ENCODE measurements at places on chromosomes 3 and 15.
A peak's percentile ranks its signal among the peaks of the same experiment; 100 is the strongest.

DNA sequence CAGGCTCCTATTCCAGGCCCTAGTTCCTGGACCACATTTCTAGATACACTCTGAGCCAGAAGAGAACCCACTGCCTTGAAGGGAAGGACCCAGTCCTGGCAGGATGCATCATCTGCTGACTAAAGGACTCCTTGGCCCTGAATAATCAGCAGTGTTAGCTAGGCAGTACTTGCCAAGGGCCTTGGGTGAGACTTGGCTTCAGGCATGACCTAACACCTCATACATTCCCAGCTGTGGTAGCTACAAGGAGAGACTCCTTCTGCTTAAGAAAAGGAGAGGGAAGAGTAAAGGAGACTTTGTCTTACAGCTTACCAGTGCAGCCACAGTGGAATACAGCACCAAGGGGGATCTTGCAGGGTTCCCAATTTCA lies 26.4 kb downstream of the PEAK1 start:
- no peak for DNase-seq

DNA sequence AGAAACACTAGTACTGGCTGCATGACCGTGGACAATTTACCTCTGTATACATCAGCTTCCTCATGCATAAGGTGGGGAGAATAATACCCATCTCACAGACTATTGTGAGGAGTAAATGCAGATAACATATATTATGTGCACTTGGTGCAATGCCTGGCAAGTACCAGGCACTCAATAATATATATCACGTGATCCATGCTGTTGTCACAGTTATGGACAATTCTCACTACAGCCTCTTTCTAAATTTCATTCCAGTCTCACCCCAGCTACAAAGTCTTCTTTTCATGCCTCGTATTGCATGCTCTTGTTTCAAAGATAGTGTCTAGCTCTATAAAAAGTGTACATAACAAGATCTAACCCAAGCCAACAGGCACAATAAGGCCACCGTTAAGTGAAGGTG lies 494.3 kb upstream of the ADAMTS9 start:
- DNase-seq, result no peak

- DNase-seq, result peak; percentile 63
These were observed 20.3 kb downstream of the SLCO2A1 start for GRCh38 chr3:134009345-134010000.

DNA sequence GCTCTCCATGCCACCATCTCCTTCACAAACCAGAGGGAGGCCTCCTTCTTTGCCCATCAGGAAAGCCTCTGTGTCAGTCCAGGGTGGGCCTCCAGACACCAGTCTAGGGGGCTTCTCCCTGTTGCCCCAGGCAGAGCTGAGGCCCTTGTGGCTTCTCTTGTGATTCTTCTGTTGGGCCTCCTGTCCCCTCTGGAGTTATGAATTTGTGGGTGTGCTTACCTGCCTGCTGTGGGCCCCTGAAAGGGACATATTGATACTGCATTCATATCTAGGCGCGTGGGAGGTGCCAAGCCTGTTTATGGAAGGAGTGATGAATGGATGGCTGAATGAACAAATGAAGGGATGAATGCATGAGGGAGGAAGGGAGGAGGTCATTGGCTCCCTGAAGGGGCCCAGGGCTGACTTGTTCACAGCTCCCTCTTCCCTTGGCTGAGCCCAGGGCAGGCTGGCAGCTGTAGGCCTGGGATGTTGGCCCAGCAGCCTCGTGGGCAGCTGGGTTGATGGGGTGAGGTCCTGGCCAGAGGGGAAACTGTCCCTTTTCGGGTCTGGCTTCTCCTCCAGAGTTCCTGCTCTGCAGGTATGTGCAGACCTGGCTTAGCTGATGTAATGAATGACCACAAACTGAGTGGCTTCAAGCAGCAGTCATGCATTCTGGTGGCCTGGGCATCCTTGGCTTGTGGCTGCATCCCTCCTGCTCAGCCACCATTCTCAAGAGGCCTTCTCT lies 195.4 kb downstream of the GOLGA6L6 start:
- DNase-seq, result peak; percentile 43

DNA sequence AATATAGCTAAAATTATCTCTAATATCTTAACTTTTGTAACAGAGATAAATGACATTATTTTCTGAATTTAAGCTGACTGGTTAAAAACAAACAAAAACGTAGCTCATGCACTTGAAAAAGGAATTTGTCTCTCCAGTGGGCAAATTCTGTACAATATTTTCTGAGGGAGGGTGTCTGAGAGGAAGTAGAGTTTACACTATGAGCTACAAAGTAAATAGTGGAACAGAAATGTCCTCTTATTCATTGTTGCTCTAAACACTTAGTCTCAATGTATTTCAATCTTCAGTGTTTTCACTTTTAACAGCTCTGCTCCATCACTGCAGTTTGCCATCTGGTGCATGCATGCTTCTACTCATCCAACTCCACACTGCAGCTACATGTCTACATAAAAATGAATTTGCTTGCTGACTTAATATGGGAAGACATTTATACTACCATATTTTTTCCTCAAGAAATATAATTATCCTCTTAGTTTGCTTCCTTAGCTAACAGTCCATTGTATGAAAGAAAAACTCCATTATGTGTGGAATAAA lies 817.4 kb upstream of the LMCD1 start:
- no peak for DNase-seq

GRCh38 chr3:100798012-100798411 lies 88.7 kb downstream of the TFG start:
- no peak for DNase-seq

GRCh38 chr3:111627092-111627491 lies 31.9 kb upstream of the ZBED2 start:
- DNase-seq, result no peak

GRCh38 chr15:71612397-71612722 lies 198.0 kb upstream of the NR2E3 start:
- no peak for DNase-seq

DNA sequence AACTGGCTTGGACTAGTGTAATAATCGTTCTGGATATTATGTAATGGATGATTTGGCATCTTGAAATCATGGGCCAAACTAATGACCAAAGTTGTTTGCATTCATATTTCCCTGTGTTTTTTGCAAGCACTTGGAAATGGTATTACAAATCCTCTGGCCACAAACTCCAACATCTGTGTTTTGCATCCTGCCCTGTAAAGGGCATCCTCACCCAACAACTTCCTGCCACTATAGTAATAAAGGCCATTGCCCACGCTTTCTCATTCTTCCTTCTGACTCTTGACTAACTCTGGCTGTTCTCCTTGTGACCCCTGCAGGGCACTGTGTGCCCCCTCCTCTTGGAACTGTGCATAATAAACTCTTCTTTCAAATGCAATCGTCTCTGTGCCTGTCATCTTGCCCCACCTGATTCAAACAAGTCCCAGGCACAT lies 25.4 kb upstream of the PSMD6 start:
- DNase-seq, result peak; percentile 60

GRCh38 chr3:152458376-152459117 lies 189.8 kb downstream of the MBNL1 start:
- no peak for DNase-seq

DNA sequence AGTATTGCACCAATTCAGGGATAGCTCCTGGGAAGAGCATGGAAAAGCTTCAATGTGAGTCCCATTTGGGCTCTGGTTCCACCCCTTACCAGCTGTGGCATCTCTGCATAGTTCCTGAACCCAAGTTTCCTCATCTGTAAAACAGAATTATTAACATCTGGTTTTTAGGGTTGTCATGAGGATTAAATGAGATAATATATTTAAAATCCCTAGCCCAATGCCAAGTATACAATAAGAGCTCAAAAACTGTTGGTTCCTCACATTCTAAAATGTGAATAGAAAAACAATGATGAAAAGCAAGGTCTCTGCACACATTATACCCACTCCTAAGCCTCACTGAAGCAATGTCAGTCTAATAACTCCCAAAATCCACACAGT lies 237.3 kb upstream of the WNT5A start:
- no peak for DNase-seq

DNA sequence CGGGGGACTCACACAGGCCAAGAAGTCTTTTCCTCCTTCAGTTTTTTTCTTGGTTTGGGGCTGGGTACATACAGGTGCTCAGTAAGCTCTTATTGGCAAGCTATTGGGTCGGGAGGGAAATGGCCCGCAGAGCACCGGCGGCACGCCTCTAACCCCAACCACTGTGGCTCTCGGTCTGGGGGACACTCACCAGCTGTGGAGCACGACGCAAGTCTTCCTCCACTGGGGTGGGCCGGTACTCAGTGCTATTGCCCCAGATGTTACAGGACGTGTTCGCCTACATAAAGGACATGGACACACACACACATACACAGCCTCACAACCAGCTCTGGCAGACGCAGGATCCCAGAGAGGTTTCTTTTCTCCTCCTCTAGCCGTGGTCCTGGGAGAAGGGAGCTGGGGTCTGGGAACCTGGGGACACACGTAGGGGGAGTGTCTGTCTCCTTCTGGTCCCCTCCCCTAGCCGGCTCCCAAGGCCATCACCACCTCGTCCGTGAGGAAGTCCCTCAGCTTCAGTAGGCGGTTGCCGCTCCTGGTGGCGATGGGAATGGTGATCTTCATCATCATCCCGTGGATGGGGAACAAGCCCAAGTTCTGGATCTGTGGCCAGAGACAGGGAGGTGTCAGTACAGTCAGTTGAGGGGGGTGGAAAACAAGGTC lies 33.4 kb downstream of the FEM1B start:
- no peak for DNase-seq

- no peak for DNase-seq
These were observed 5.2 kb downstream of the PRKCD start for GRCh38 chr3:53166206-53166605.

- no peak for DNase-seq
These were observed 49.2 kb downstream of the MRPL3 start for GRCh38 chr3:131453533-131453932.

GRCh38 chr15:41894791-41895463 lies 1.1 kb upstream of the SPTBN5 start:
- peak; percentile 94 for DNase-seq

- DNase-seq, result no peak
These were observed 56.5 kb downstream of the FMN1 start for GRCh38 chr15:33138000-33138399.

DNA sequence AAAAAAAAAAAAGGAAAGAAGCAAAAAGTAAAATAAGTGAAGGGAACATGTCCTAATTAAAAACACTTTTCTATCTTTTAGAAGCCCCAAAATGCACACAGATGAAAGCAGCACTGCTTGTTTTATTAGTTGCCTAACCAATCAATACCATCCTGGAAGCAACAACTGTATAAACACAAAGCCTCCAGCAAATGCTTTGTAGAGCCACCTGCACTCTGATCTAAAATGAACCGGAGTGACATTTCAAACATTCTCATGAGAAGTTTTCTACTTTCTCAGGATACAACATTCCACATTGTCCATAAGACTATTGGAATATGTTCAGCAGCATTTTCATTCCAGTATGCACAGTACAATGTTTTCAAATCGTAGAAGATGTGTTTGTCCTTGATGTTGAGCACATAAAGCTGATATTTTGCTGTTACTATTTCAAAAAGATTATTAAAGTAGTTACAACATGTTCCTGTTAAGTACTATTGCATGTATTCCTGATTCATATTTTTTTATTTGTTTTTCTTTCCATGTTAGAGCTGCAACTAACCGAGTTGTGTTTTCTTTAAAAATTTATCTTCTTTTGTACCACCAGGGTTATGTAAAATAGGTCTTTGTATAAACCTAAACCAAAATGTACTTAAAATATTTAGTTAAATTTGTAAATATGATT lies 50.3 kb upstream of the PLSCR5 start:
- no peak for DNase-seq

DNA sequence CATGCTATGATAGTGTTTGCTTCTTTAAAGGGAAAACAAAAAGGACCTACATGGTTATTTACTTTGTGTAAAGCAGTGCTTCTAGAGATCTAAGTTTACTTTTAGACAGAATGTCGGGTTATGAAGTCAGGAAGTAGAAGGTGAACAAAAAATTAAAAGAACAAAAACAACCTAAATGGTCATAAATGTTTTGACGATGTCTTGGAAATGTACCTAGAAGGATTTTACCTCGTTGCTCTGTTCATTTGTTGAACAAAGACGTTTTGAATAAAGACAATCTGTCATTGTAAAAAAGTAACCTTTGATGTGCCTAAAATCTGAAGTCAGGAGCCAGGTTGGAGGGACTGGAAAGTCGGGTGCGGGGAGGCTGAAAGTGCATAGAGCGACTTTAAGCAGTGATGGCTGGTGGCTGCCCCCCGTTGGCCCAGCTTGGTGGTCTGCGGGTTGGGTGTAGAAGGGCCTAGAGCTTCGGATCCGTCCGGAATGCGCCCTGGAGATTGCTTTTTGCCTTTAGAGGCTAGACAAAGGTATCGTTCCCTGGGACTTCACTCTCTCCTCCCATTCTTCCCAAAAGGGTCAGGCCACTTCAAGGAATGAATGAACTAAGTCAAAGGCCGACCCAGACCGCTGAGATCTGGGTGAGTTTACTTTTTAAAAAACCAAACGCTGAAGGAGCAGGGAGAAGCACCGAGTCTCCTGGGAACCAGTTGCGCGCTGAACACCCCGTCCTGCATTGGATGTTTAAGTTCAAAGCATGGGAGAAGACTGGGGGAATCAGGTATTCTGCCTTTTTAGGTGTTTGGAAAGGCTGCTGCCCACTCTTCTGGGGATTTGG lies 2.1 kb downstream of the SOX14 start:
- no peak for DNase-seq

- DNase-seq, result no peak
These were observed 149.9 kb downstream of the ARPP21 start for GRCh38 chr3:35789042-35789831.

GRCh38 chr15:49066372-49066771 lies 20.1 kb upstream of the SECISBP2L start:
- DNase-seq, result no peak

- no peak for DNase-seq
These were observed 8.1 kb downstream of the INSYN1 start for GRCh38 chr15:73745073-73745472.

- peak; percentile 35 for DNase-seq
These were observed 18.6 kb upstream of the THSD4 start for GRCh38 chr15:71096676-71097075.

All from GM03348 (cell line).